ENCODE measurements at places on chromosomes 2 and 18. TPM values are rescaled to one million over a fixed set of nuclear protein-coding genes. Genes with fewer than 3 reads are reported as not detected.

DNA sequence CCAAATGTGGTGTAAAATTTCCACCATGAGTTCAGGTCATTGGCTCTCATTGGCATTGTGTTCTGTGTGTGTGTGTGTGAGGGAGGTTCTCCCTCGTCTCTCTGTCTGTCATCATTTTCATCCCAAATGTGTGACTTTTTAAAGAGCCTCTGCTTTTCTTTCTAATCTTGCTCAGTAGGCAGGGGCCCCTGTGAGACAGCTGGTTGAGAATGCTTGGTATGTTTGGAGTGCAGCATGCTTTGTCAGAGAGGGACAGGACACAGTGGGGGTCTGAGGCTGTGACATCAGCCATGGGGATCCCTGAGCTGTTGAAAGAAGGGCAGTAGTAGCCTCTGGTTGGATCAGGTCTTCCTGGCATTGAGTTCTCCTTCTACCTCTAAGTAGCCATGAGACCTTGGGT is 10.6 kb downstream of the PTPRM start:
- DNase-seq: no peak

- no peak for DNase-seq
Observed at GRCh38 chr2:3571284-3571683, 3.8 kb upstream of the RPS7 start.

- DNase-seq: no peak
Observed at GRCh38 chr2:84716564-84716963, 164.3 kb downstream of the TRABD2A start.

GRCh38 chr2:226477221-226478108 is 322.2 kb downstream of the IRS1 start:
- no peak for DNase-seq

- DNase-seq: no peak
Observed at GRCh38 chr18:7338846-7339245, 108.0 kb downstream of the LRRC30 start.

DNA sequence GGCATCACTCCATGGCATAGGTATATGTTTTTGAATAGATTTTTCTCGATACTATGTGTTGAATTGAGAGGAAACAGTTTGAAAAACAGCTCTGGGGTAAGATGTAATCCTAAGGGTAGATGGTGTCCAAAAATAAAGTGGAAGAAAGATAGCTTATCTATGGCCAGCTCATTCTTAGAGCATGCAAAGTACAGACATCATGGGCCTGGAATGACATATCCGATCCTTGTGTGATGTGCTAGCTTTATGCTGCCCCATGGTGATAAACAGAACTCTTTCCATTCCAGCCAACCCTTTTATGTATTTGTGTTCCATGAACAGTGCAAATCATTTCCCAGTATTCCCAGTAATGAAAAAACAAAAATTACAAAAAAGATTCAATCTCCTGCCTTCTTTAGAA is 390.2 kb upstream of the NXPH2 start:
- no peak for DNase-seq

GRCh38 chr2:120110507-120110906 is 97.6 kb downstream of the EPB41L5 start:
- no peak for DNase-seq

DNA sequence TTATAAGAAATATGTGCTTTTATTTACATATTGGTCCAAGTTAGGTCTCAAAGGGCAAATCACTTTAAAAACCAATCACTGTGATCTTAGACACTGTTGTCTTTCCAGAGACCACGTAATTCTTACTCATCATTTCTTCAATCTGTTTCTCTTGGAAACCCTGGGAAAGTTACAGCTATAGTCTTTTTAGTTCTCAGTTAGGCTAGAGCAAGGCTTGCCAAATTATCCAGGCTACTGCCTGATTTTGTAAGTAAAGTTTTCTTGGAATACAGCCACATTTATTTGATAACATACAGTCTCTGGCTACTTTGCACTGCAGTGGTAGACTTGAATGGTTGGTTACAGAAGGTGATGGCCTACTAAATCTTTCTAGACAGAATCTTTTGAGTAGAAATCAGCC is 106.0 kb downstream of the KIAA1328 start:
- no peak for DNase-seq

GRCh38 chr2:46379213-46380037 is 82.2 kb downstream of the EPAS1 start:
- no peak for DNase-seq

GRCh38 chr2:195575879-195576401 is 81.1 kb upstream of the SLC39A10 start:
- DNase-seq: no peak

- no peak for DNase-seq
Observed at GRCh38 chr2:69223759-69224511, 163.1 kb downstream of the GFPT1 start.

GRCh38 chr2:107325981-107326786 is 440.2 kb upstream of the ST6GAL2 start:
- no peak for DNase-seq

DNA sequence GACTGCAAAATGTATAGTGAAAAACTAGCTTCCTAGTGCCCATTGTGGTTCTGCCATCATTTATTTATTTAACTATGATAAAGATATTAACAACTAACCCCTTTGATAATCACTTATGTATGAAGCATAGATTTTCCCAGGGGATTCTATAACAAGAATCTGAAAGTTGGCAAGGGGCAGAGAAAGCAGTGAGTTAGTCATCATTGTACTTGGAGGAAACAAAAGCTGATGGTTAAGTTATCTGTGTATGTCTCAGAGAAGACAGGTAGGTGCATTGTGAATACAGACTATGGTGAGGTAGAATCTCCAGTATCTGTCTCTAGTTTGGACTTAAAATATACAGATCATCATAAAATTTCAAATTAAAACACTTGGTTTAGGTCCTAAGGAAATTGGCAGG is 2159.1 kb upstream of the CELF4 start:
- no peak for DNase-seq

DNA sequence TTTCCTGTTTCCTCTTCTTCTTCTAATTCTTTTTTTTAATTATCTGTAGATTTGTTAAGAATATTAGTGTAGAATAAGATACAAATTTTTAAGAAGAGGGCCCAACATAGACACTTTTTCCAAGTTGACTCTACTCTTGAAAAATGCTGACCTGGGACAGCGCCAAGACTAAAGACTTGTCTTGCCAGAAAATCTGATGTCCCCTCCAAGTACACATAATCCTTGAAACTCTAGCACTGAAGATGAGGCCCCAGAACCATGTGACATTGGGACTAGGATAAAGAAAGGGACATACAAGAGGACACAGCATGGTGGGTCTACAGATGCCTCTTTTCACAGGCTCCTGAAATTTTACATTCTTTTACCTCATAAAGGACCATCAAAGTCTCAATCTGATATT is 271.6 kb upstream of the SESTD1 start:
- no peak for DNase-seq

GRCh38 chr2:66228128-66228547 is 206.8 kb upstream of the MEIS1 start:
- DNase-seq: no peak

- no peak for DNase-seq
Observed at GRCh38 chr2:36587556-36587955, 10.4 kb downstream of the FEZ2 start.

- no peak for DNase-seq
Observed at GRCh38 chr2:123652320-123652719, 372.8 kb upstream of the CNTNAP5 start.

DNA sequence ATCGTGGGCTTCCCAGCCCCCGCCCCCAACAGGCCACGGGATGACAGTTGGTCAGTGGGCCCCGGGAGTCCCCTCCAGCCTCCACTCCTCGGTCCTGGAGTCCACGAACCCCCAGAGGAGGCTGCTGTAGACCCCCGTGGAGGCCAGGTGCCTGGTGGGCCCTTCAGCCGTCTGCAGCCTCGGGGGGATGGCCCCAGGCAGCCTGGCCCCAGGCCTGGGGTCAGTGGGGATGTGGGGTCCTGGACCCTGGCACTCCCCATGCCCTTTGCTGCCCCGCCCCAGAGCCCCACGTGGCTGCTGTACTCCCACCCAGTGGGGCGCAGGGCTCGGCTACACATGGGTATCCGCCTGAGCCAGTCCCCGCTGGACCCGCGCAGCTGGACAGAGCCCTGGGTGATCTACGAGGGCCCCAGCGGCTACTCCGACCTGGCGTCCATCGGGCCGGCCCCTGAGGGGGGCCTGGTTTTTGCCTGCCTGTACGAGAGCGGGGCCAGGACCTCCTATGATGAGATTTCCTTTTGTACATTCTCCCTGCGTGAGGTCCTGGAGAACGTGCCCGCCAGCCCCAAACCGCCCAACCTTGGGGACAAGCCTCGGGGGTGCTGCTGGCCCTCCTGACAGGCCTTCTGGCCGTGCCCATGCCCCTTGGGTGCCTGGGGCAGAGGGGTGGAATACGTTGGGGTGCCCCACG is 7.6 kb downstream of the NEU4 start:
- DNase-seq: peak; percentile 90

DNA sequence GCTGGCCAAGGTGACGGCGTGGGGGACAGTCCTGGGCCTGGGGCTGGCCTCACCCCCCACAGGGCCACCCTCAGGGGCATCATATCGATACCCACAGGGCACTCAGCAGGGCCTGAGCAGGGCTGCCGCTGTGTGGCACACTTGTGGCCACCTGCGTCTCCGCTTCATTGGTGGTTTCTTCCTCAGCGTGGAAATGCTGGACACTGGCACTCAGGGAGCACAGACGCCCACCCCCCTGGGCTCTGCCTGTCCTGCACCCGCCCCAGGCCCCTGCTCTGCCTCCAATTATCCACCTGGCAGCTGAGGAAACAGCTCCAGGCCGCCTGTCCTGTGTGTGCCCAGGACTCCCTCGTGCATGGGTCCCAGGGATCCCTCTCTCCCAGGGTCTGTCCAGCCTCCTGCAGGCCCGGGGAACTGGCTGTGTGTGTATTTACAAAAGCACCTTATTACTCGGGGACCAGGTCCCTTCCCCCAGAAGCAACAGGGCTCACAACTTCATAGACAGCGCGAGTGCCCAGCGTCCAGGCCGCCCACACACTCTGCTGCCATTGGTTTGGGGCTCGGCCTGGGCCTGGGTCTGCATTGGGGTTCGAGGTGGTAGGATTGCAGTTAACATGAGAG is 13.1 kb downstream of the CROCC2 start:
- DNase-seq: no peak

GRCh38 chr2:28378679-28379584 is 13.7 kb upstream of the FOSL2 start:
- no peak for DNase-seq

GRCh38 chr2:121903037-121903689 is 147.7 kb downstream of the TSN start:
- DNase-seq: no peak

GRCh38 chr18:39558658-39559057 is 1993.1 kb upstream of the CELF4 start:
- no peak for DNase-seq

GRCh38 chr18:67966224-67966623 is 449.7 kb upstream of the DSEL start:
- DNase-seq: no peak

GRCh38 chr2:33136566-33136965 is 189.8 kb downstream of the LTBP1 start:
- DNase-seq: no peak

GRCh38 chr18:36411745-36412168 is 114.2 kb downstream of the FHOD3 start:
- no peak for DNase-seq

- no peak for DNase-seq
Observed at GRCh38 chr2:85558160-85558559, 3.1 kb downstream of the GGCX start.

SPDYA gene
- total RNA-seq: 3.4 TPM

SLC40A1 gene
- total RNA-seq: 21.7 TPM

MOCOS gene
- total RNA-seq: 13.2 TPM

AMMECR1L gene
- total RNA-seq: 25.2 TPM

EPB41L5 gene
- total RNA-seq: 12.5 TPM

ZCCHC2 gene
- 13.2 TPM for total RNA-seq

ZAP70 gene
- 0.41 TPM for total RNA-seq

SLC8A1 gene
- 50.4 TPM for total RNA-seq

CFAP221 gene
- total RNA-seq: 0.45 TPM

UGT1A1 gene
- total RNA-seq: not detected

ANKRD62 gene
- total RNA-seq: not detected

OSBPL6 gene
- 6.5 TPM for total RNA-seq

NEDD4L gene
- 21.6 TPM for total RNA-seq

UBXN2A gene
- 19.0 TPM for total RNA-seq

GPBAR1 gene
- 0.26 TPM for total RNA-seq

SKOR2 gene
- not detected for total RNA-seq

KCNK3 gene
- 2.9 TPM for total RNA-seq

RGPD3 gene
- not detected for total RNA-seq

PRKRA gene
- total RNA-seq: 42.8 TPM
